ENCODE measurements at places on chromosomes 1 and 21.
A peak's percentile ranks its signal among the peaks of the same experiment; 100 is the strongest.

GRCh38 chr1:178587096-178587495, 74.2 kb downstream of the TEX35 start:
- DNase-seq, result no peak

DNA sequence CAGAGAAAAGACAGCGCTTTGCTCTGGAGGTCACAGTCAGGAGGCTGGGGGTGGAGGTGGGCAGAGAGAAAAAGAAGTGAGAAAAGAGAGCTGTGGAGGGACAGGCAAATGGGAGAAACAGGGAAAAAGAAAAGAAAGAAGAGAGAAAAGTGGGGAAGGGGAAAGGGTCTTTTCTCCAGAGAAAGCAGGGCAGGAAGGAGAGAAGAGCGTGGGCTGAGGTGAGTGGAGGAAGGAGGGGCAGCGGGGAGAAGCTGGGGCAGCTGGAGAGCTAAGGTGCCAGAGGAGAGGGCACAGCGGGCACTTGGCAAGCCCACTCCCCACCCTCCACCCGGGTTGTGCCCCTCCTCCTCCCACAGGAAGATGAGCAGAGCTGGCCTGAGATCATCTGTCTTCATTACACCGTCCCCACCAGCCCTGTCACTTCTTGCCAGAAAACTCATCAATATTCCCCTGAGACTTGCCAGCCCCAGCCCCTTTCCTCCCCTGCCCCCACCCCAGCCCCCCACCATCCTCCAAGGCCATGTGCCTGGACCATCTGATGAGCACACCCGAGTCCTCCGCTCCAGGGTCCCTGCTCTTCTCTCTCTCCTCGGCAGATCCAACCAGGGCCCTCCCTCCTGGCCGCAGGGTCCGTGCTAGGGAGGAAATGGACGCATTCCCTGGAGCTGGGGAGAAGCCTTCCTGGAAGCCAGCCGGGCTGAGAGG, 17.0 kb upstream of the BLACAT1 start:
- no peak for DNase-seq

DNA sequence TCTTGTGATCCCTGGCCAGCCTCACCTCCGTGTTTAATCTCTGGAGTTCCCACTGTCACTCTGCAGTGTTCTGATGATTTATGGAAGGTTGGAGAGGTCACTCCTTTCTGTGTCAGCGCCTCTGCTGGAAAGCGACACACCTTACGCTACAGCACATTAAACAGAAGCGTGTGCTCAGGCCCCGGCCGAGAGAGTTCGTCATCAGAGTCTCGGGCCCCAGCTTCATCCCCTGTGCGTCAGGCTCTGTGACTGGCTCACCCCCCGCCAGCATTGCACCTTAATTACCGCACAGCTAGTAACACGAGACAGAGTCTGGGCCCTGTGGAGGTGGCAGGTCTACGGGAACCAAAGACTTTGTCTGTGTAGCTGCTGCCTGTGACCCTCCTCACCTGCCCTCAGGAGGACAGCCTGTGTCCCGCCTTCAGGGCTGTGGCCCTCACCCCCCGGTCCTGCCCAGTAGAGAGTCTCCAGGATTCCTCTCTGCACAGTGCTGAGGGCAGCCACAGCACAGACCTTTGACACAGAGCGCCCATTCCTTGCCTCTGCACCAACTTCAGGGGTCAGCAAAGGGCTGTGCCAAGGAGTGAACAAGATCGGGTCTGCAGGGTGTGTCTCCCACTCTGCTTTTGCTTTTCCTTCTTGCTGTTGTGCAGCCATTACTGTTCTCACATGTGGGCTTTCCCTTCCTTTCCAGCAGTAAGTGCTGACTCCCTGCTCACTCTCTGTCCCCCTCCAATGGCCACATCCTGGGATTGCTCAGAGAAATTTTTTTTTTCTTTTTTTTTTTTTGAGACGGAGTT, 157.6 kb downstream of the PGBD5 start:
- peak; percentile 30 for DNase-seq

- DNase-seq, result no peak
Observed at GRCh38 chr1:1996207-1996651, 7.4 kb downstream of the CFAP74 start.

DNA sequence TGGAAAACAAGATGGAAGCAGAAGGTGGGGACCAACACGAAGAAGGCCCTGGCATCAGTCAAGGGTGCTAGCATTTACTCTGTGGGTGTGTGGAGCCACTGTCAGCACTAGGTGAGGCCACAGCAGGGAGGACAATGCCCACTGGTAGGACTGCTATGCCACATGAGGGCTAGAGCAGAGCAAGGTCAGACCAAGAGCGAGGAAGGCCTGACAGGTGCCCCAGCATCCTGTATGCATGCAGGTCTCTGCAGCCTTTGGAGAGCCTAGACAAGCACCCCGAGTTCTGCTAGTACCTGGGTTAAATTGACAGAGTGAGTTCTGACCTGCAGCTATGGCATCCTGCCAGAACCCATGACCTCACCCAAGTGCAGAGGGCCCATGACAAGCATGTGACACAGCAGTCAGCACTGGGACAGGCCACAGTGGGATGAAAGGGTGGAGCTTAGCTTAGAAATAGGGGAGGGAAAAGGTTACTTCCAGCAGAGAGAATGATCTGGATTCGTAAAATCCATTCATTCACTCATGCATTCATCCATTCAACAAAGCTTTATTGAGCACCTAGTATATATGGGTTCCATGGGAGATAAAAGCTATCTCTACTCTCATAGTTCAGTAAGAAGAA, 9.0 kb upstream of the CSF1 start:
- DNase-seq, result no peak
